Globus pallidus (tissue), 1 donor: ENCODE measurements at places on chromosomes 3 and 15.

DNA sequence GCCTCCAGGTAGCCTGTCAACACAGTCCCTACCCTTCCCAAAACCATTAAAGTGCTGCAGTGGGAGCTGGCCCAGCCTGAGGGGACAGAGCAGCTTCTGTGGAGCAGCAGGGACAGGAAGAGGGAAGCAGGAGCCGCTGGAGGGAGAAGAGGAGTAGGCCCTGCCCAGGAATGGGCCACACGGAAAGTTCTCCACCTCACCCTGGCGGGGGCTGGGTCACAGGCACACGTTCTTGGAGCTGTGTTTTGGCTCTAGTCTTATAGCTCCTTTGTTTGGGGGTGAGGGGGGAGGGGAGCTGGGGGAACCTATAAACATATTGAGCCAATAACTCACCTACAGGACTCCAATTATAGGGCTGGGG, 508.6 kb downstream of the SHQ1 start:
- DNase-seq, result no peak

- no peak for DNase-seq
Observed at GRCh38 chr3:49294343-49294742, 17.3 kb upstream of the C3orf62 start.

- DNase-seq, result no peak
Observed at GRCh38 chr3:108292905-108293328, 3.4 kb upstream of the HHLA2 start.

- no peak for DNase-seq
Observed at GRCh38 chr3:120098710-120099109, 4.5 kb upstream of the GSK3B start.

DNA sequence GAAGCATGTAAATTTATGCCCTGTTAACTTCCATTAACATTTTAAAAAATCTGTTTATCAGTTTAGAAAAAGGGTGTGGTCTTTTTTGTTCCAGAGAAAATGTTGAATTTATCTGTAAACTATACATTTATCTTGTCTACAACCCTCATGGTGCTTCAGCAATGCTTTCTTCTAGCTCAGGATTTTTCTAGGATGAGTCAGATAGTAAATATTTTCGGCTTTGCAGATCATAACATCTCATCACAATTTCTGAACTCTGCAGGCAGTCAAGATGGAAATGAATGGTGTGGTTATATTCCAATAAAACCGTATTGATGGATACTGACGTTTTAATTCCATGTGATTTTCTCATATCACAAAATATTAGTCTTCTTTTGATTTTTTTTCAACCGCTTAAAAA, 70.5 kb upstream of the FOXB1 start:
- DNase-seq, result no peak

GRCh38 chr3:89966877-89967665, 859.6 kb downstream of the EPHA3 start:
- no peak for DNase-seq

DNA sequence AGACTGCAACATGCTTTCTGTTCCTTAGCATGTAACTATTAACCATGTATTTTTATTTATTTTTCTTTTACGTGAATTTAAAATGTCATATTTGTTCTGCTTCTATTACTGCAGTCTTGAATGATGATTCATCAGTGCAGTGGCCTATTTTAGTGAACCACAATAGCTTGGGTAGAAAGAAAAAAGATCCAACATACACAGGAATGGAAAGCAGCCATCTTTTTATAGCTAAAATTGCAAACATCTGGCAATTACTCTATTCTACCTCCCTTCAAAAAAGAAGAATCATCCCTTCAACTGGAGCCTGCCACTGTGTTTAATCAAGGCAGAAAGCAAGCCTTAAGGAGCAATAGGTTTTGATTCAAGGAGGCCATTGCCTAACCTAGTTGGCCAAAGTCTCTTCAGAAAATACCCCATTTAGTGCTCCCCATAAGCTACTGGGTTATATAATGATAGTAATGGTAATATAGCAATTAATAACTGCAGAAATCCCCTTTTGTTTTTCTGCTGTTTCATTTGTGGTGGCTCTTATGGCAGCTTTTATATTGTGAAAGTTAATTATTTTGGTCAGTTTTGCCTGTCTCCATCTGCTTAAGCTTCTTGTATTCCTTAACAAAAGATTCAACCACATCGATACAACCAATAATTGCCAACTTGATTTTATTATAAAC, 267.3 kb downstream of the LPP start:
- DNase-seq, result no peak

DNA sequence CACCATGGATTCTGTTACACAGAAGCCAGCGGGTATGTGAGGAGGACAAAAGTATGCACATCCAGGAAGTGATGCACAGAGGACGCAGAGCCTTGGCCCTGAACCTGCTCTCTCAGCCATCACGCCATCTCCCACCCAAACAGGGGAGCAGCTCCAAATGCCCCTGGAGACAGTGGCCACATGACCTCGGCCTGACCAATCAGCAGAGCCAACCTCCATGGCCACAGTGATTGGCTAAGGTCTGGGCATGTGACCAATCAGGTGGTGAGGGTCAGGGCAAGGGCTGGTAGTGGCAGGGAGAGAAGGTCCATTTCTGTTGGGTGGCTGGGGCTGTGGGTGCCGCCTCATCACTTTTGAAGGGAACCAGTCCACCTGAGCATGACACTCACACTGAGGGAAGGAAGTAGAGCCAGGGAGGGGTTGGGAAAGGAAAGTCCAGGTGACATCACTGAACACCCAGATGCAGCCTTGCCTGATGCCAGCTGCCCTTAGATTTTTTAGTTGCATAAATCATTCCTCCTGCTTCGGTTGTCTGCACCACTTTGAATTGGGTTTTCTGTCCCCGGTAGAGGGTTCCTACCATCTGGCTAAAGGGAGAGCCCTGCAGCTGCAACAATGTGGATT, 70.3 kb upstream of the IQSEC1 start:
- no peak for DNase-seq

- DNase-seq, result no peak
Observed at GRCh38 chr15:101044625-101045235, 125.6 kb downstream of the LRRK1 start.
